ENCODE measurements at places on chromosomes 5 and 9.

DNA sequence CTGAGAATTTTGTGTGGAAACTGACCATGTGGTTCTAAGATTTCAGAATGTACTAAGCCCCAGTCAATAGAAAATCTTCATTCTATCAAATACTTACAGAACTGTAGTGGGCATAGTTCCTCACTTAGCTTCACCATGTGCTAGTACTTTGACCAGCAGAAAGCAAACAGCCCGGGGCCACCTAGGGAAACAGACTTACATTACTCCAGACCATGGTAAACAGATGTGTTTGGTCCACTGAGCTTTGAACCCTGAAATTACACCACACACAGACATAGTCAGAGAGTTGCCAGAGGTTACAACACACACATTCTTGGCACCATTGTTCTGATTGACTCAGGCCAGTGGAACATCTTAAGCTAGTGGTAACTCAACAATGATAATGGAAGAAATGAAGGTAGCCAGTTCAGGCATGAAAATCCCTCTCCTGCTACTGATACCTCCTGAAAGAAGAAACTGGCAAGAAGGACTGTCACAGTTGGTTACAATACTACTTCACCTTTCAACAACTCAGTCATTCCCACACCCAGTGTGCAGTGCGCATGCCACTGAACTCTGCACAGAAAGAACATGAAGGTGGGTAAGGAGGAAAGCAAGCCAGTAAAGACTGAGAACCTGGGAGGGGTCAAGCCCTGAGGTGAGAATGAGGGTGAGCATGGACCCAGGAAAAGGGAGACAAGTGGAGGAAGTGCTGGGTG is 18.7 kb upstream of the LECT2 start:
- DNase-seq = no peak

- DNase-seq = no peak
Measured at GRCh38 chr9:137913771-137914767, 36.5 kb downstream of the CACNA1B start.

DNA sequence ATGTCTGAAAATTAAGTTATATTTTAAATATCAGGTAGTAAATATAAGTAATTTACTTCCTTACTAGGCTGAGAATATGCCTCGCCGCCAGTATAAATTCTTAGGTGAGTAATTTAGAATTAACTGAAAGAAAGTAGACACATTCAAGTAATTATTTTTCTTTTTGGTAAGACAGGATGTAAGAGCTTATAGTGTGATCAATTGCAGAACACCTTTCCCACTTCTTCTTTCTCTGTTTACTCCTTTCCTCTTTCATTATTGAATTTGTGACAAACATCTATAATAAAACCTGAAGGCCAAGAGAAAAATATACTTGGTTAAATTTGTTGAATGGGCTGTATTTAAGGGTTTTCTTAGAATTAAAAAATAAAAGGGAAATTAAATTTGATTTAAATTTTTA is 195.1 kb upstream of the CDKN2B start:
- DNase-seq = no peak

GRCh38 chr9:118473521-118473920 is 769.3 kb downstream of the TLR4 start:
- DNase-seq = no peak

DNA sequence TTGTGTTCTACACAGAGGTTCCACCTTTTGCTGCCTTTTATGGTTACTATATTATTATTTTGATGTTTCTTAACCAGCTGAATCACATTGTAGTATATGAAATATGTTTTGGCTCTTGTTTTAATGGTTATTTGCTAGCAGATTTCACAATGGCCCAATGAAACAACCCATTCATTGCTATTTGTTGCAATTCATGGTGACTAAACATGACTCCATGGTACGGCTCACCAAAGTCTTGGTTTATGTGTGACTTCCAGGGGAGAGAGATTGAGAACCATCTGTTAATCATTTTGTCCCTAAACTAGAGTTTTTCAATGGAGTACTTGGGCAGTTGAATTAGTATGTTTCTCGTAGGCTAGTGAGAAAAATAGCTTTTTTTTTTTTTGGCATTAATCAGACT is 108.4 kb downstream of the GHR start:
- no peak for DNase-seq

DNA sequence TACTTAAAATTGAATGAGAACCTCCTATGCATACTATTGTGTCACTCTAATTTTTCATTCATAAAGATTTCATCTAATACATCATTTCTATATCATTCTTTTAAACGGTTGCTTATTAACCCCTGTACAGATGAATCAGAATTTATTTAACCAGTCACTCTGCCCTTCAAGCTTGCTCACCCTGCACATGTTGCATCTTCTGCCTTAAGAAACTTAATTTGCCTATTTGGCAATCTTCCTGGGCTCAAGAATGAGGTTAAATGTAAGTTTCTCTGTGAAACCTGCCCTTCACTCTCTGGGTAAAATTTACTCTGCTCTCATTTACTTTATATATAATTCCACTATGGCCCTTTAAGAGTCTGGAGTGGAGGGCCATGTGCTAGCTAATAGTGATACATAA is 434.7 kb upstream of the ZNF608 start:
- DNase-seq = no peak

DNA sequence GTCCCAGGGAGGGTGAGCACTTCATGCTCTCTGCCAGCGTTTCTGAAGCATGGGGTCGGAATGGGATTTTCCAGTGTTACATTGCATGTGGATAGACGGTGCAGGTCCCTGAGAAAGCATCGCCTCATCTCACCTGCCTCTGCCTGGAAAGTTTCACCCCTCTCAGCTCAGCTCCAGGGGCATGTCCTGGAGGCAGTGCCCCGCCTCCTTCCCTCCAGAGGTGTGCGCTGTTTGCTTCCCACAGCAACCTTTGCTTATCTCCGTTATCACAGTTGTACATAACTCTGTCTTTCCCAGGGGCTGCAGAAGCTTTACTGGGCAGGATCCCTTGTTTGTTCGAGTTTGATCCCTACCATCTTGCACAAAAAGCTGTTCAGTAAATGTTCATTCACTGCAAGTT is 10.7 kb upstream of the CREBRF start:
- no peak for DNase-seq

- DNase-seq = no peak
Measured at GRCh38 chr5:54820346-54821134, 164.9 kb downstream of the ESM1 start.

DNA sequence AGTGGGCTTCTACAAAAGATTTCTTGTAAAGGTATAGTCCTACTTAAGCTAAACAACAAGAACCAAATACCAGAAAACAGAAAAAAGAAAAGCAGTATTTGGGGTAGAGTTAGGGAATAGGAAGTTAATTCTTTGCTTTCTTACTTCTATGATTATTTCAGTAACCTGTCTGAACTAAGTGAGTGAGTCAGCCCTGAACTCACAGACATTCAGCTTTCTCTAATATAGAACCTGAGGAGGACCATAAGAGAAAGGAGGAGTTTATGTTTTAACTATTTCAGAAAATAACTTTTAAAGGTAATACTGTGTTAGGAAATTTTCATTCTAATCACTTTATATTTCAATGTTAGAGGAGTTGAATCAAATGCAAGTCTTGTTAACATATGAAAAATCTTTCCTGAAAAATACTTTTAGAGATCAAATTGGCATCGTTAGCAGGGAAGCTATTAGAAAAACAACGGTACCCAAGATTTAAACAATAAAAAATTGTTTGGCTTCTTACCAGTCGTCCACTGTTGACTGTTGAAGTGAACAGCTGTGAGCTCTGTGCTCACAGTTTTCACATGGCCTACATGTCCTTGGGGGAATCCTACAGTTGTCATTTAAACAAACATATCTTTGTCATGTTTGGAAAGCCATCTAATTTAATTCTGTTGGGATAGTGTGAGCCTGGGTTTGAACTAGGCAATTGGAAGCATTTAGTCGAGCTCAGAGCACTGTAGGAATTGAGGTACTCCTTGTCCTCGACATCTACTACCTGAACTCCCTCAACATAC is 19.9 kb upstream of the ZFAND5 start:
- no peak for DNase-seq

- DNase-seq = no peak
Measured at GRCh38 chr5:61402244-61402823, 70.3 kb downstream of the ZSWIM6 start.

DNA sequence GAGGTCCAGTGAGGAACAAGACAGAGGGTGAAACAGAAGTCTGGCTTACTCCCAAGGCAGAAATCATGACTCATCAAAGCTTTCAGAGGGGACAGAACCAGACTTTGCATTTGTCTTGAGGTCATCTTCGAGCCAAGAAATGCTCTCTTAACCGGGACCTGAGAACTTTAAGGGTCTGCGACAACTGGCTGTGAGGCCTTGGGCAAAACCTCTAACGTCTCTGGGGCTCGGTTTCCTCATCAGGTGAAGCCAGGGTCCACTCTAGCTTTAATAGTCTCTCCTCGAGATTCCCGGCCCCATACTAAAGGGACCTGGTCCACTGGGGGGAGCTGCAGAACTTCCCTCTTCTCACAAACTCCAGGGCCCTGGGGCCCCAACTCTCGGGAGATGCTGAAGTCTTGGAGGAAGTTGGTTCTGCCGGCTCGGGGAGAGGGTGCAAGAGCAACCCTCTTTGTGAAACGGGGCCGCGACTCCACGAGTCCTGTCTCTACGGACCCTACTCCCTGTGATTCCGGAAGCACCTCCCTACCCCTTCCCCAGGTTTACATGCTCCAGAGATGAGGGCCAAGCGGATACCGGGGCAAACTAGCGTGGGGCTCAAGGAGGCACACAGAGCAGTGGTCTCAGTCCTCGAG is 2.6 kb downstream of the GLIS3 start:
- peak; percentile 58 for DNase-seq

- DNase-seq = no peak
Measured at GRCh38 chr5:71744009-71744790, 25.1 kb downstream of the CARTPT start.

DNA sequence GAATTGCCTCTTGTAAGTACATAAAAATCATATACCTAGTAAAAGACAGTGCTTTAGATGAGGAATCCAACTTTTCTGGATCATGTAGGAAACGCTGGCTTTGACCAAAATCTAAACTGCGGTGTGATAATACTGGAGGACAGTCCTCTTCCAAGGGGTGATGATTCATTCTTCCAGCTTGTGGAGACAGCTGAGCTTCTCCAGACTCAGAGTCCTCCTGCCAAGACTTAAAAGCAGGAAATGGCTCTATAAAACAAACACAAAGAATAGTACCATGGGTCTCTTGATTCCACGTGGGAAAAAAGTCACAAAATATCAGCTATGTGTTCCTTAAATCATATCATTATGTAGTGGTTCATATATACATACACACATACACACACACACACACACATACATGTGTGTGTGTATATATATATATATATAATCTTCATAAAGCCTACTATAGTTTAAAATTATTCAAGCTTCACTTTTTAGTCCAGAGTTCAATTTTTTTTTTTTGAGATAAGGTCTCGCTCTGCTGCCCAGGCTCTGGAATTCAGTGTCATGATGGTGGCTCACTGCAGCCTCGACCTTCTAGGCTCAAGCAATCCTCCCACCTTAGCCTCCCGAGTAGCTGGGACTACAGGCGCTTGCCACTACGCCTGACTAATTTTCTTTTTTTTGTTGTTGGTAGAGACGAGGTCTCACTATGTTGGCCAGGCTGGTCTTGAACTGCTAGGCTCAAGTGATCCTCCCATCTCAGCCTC is 65.0 kb downstream of the PKD2L2 start:
- no peak for DNase-seq

DNA sequence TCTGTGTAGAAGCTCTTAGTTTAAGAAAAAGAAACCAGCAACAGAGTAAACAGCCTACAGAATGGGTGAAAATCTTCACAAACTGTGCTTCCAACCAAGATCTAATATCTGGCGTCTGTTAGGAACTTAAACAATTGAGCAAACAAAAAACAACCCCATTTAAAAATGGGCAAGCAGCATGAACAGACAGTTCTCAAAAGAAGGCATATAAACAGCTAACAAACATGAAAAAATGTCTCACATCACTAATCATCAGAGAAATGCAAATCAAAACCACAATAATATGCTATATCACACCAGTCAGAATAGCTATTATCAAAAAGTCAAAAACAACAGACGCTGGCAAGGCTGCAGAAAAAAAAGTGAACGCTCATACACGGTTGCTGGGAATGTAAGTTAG is 83.7 kb upstream of the CCDC152 start:
- no peak for DNase-seq

DNA sequence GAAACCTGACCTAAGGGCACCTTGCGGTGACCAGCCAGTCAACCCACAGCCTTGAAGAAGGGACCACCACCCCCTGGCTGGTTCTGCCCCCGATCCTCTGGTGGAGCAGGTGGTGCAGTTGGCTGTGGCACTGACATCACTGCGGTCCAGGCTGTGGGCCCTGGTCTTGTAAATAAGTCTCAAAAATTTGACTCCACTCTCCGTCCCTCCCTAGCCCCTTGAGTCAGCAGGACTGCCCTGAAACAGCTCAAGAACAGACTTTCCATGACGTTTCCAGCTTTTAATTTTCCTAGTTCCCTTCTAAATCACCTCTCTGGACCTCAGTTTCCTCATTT is 134.8 kb upstream of the BOD1 start:
- no peak for DNase-seq

DNA sequence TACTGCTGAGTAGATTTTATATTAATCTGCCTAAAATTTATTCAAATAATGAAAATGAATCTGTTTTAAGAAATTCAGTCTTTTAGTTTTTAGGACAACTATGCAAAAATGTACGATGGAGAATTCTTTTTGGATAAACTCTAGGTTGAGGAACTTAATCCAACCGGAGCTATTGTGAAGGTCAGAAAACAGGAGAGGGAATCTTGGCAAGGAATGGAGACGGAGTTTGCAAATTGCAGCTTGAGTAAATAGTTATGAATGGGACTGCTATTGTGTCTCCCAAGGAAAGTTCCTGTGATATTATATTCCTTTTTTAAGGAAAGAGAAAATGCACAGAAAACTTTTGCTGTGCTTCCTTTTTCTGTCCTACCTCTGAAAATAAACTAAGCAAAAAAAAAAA is 67.9 kb downstream of the IQGAP2 start:
- no peak for DNase-seq

- DNase-seq = no peak
Measured at GRCh38 chr9:135641745-135642144, 2.4 kb upstream of the GLT6D1 start.

DNA sequence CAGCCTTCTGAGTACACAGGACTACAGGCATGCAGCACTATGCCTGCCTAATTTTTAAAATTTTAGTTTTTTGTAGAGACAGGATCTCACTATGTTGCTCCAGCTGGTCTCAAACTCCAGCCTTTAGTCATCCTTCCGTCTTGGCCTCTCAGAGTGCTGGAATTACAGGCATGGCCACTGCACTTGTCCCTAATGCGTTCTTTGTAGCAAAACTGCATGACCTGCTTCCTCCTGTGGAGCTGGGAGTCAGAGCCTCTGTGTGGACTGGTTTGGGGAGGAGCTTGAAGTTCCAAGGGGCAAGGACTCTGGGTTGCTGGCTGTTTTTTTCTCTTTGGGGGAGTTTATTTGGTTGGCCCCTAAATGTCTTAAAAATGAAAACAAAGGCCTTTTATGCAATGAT is 22.7 kb upstream of the ANKRD34B start:
- no peak for DNase-seq

GRCh38 chr9:23232831-23233230 is 593.2 kb downstream of the ELAVL2 start:
- DNase-seq = no peak

DNA sequence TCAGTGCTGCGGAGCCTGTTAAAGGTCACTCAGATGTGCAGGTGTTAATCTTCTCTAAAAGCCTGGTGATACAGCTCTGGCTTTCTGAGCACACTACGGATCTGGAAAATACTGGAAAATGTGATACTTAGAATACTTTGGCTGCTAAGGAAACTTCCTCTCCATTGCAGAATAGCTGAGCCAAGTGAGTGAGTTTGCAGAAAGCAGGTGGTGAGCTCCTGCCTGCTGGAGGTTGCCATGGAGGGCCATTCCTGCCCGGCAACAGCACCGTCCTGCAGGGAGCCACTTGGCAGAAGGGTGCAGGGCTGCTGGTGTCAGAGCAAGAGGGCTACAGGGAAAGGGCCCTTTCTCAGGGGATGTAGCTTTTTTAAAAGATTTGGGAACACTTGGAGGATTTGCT is 40.7 kb downstream of the SECISBP2 start:
- no peak for DNase-seq

Measured in activated CD4-positive, alpha-beta T cell treated with anti-CD3 and anti-CD28 coated beads for 48 hours (primary cell).